ENCODE measurements at places on chromosomes 1 and 21.

DNA sequence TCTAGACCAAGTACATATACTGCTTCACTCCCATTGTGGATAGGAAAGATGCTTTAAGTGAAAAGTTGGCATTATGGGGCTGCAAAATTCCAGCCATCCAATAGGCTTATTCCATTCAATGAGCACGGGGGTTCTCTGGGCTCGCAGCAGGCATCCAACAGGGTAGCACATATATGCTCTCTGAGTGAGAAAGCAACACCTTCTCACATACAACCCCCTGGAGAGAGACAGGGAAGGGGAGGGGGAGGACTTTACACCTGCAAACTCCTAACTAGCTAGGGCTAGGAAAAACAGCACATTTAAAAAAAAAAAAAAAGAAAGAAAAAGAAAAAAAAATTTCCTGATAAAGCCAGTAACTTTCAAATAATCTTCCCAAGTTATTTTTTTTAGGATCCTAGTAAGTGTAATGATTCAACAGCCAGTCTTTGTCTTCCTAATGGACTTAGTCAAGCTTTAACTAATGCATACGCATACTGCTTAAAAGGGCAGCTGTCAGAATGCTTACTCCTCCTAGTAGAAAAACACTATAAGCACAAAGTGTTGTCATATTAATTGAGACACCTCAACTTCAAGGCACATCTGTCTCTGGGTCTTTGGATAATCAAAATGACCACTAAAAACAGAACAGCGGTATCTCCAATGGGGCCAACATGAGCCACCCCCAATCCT, 18.7 kb downstream of the PSMB2 start:
- DNase-seq = no peak

DNA sequence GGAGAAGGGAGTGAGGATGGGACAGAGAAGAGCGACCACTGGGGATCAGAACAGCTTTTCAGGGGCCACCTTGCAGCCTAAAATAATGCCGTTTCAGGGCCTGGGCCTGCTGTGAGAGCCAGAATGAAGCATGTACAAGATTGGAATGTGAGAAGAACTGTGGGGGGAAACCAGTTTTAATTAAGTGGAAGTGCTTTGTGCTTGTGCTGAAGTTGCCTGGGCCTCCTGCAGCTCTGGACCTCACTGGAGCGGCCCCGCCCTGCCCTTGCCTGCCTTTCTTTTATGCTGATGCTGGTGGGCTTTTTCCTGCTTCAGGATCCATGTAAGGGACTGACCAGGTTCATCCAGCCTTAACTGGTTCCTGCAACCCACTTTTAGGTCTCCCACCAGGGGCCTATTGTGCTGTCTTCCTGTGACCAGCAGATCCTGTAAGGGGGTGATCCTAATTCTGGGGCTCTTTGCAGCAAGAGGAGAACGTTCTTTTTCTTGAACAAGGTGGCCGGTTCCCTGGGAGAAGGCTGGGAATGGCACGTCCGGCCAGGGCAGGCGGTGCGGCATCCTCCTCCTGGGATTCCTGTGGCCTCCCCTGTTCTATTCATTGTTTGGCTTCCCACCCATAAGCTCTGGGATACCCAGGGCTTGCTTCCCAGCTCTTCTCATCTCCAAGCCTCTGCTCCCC, 3.2 kb downstream of the C1orf226 start:
- DNase-seq = no peak

DNA sequence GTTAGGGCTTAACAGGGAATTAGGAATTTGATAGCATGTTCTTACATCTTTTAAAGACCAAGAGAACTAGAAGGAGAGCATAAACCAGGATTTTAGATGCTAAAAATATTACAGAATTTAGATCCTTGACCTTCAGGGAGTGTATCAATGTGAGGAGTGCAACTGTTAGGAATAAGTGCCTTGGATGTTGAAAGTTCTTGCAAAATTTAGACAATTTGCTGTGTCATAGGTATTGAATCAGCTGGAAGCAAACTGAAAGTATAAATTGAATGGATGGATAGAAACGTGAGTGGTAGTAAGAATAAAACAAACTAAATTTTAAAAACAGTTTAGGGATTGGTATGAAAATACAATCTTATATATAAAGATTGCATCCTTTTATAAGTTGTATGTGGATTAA, 27.7 kb downstream of the PPP1R12B start:
- DNase-seq = no peak

DNA sequence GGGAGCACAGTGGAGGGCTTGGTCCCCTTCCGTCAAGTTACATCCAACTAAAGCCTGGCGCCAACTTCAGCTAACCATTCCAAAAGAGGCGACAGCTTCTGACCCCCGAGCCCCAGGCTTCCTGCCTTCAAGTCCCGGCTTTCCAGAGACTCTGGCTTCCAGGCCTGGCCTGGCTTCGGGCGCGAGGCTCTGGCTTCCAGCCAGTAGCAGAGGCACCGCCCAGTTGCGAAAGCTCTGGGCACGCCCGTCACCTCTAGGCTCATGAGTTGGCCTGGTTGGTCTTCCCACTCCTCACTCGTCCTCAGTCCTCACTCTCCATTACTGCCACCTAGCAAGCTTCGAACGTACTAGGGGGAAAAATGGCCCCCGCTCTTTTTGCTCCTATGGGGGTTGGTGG, 30.0 kb upstream of the C1orf185 start:
- no peak for DNase-seq
